ENCODE measurements at places on chromosomes 4 and X. TPM values are rescaled to one million over a fixed set of nuclear protein-coding genes. Genes with fewer than 3 reads are reported as not detected.

Gene AFF2
- total RNA-seq, result 313 TPM

Gene C4orf51
- total RNA-seq, result not detected

Gene NDP
- 27.3 TPM for total RNA-seq

Gene AIFM1
- 11.4 TPM for total RNA-seq

Gene GASK1B
- 6.1 TPM for total RNA-seq

Gene CYBB
- 10.6 TPM for total RNA-seq

Gene TBC1D8B
- total RNA-seq, result 0.41 TPM

Gene FAM184B
- total RNA-seq, result 5.3 TPM

Gene CXorf66
- not detected for total RNA-seq

Gene UGT2A1
- total RNA-seq, result not detected

Gene RAI2
- 2.9 TPM for total RNA-seq

Gene GYPE
- total RNA-seq, result 1.2 TPM

Gene FDCSP
- total RNA-seq, result not detected

Gene CBLL2
- total RNA-seq, result not detected

Gene GAB3
- total RNA-seq, result 0.82 TPM

Gene L1CAM
- 101 TPM for total RNA-seq

Gene CYTL1
- total RNA-seq, result 0.82 TPM

Gene FOXR2
- under 0.01 TPM for total RNA-seq

Gene STATH
- not detected for total RNA-seq

Gene TGIF2LX
- not detected for total RNA-seq

Gene EREG
- total RNA-seq, result not detected

Gene ARHGAP36
- total RNA-seq, result 0.41 TPM

Gene IL13RA2
- 4.9 TPM for total RNA-seq

Gene GPAT3
- not detected for total RNA-seq

Gene CT47A1
- total RNA-seq, result not detected

Gene FIP1L1
- 105 TPM for total RNA-seq

Gene SSX2
- not detected for total RNA-seq

Gene SH3BGRL
- 88.0 TPM for total RNA-seq

Gene ZAR1
- total RNA-seq, result 0.41 TPM

Gene ATP1B4
- total RNA-seq, result not detected

Gene MEPE
- total RNA-seq, result 1.2 TPM

Gene IQCM
- total RNA-seq, result not detected

Gene SHOX
- not detected for total RNA-seq

Gene P2RY8
- under 0.01 TPM for total RNA-seq

Gene SMIM14
- total RNA-seq, result 70.9 TPM

Gene NUDT9
- total RNA-seq, result 20.8 TPM

Gene PTCHD1
- total RNA-seq, result 8.6 TPM

Gene FRMPD4
- total RNA-seq, result 26.5 TPM

Gene FAM236D
- not detected for total RNA-seq

Gene GK
- 10.6 TPM for total RNA-seq

Gene PALLD
- total RNA-seq, result 17.1 TPM

Gene XAGE1B
- not detected for total RNA-seq

Gene APBB2
- total RNA-seq, result 68.1 TPM

Gene CAPN6
- under 0.01 TPM for total RNA-seq

Gene COL4A5
- 14.3 TPM for total RNA-seq

Gene DUSP9
- 2.9 TPM for total RNA-seq

Measured in frontal cortex (tissue), 4 donors.